Stimulated activated CD8-positive, alpha-beta memory T cell treated with anti-CD3 and anti-CD28 coated beads, Interleukin-4, amount 100 ng/mL, for 1 hour (primary cell): ENCODE measurements at places on chromosomes 5 and 9.

GRCh38 chr9:134663084-134663483 is 21.5 kb downstream of the COL5A1 start:
- no peak for DNase-seq

DNA sequence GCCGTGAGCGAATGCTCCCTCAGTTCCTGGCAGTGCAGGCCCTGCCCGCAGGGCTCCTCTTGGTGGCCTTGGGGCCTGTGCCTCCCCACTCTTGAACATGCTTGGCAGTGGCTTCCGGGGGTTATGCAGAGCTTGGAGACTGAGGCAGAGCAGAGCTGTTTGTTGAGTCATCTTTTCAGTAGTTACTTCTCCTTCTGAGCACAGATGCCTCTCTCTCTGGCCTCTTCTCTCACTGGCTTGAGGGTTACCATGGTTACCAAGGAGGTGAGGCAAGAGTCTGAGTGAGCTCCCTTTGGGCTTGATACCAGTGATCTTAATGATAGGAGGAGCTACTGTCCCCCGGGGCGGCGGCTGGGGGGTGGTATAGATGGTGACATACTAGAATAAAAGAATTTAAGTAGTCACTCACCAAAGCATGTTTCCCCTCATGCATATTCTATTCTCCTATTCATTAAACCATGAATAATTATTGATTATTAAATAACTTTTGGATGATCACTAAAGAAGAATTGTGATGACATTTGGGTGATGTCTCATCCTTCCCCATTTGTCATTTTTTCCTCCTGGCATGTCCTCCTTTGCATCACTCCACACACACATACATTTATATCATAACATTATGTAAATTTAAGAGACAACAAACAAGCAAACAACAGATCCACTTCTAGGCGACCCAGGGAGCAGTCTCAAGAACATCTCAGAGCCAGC is 111.1 kb downstream of the ARHGAP26 start:
- DNase-seq, result no peak

- no peak for DNase-seq
These were observed 327.1 kb downstream of the MTRR start for GRCh38 chr5:8196061-8196460.

- no peak for DNase-seq
These were observed 23.8 kb downstream of the TYRP1 start for GRCh38 chr9:12716823-12717600.

DNA sequence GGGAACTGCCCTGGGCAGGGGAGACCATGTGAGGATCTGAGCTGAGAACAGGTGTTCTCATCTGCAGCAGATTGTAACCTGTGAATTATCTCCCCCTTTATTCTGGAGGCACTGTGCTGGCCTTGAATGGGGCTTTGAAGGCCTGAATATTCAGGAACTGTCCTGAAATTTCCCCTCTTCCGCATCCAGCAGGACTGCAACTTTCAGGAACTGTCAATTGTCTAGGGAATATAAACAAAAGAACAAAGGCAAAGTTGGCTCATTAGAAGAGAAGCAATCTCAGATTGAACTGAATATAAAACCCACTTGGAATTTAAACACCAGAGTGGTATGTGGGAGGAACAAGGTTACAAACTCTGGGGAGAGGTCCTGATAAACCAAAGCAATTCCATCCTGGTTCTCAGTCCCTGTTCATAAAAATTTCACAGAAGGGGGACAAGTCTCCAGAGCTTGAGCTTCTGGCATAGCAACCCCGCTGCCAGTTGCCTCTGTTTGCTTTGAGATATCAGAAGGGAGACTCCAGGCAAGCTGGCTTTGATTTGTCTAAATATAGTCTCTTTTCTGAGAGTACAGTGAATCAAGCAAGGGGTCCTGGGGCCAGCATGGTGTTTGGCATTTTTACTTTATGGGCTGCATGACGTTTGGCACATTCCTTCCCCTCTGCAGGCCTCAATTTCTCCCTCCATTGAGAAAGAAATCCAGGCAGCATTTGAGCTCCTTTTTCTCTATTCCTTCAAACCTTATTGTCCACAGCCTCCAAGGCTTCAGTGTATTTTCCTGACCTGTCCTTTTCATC is 47.5 kb downstream of the ADRB2 start:
- no peak for DNase-seq

- DNase-seq, result no peak
These were observed 23.6 kb downstream of the TERT start for GRCh38 chr5:1270933-1271914.
